Stimulated activated CD4-positive, alpha-beta T cell treated with anti-CD3 and anti-CD28 coated beads, Interleukin-15, amount 100 ng/mL, for 24 hours (primary cell): ENCODE measurements at places on chromosomes 12 and 14.

DNA sequence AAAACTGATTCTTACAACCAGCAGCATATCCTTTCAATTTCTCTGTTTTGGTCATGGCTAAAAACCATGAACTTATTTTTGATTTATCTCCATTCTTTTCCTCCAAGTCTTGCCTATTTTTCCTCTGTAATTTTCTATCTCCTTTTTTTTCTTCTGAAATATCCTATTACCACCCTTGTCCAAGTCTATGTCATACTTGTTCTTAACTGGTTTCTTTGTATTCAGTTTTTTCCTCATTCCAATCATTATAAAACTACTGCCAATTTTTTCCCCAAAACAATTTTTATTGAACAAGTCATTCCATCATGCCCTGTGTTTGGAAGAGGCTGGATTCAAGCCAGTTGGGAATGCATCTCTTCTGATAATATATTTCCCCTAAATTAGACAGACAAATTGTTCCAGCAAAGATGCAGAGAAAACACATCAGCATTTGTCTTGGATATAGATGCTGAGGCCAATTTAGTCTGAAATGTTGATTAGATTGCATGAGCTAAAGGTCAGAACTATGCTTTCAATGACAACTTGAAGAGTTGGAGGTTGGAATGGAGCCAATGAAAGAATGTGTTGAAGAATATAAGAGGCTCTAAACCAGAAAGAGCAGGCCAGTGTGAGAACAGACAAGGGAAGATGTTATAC lies 30.7 kb downstream of the OTOGL start:
- no peak for DNase-seq

DNA sequence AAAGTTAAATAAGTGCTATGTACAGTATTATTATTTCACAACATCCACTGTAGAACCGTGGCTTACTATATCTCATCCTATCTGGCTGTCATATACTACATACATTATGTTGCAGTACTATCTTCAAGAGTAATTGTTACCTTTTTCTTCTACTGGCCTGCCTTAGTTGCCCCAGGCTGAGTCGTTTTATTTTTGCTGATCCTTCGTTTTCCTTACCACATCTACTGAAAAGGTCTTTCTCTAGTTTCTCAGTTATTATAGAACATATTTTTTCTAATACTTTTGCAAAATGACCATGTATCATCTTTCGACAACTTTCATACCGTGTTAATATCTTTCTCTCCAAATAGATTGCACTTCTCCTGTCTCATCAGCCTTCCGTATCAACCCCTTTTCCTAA lies 523.1 kb downstream of the SOX5 start:
- no peak for DNase-seq

GRCh38 chr12:77225373-77225772 lies 160.0 kb upstream of the E2F7 start:
- no peak for DNase-seq

DNA sequence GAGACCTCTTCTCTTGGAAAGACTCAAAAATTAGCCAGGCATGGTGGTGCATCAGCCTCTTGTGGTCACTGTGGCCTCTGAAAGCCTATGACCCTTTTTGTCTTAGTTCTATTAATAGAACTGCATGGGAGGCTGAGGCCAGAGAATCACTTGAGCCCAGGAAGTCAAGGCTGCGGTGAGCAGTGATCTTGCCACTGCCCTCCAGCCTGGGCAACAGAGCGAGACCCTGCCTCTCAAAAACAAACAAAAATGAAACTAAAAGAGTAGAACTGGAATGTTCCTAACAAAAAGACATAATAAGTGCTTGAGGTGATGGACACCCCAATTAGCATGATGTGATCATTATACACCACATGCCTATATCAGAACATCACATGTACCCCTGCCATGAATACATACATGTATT lies 197.0 kb upstream of the EEA1 start:
- no peak for DNase-seq

GRCh38 chr12:46260124-46260912 lies 8.5 kb downstream of the SLC38A1 start:
- DNase-seq = no peak

- DNase-seq = no peak
Observed at GRCh38 chr12:101299346-101299745, 19.4 kb downstream of the UTP20 start.

- peak; percentile 99 for DNase-seq
Observed at GRCh38 chr12:116737774-116738657, at the start of the genes RNFT2 and SPRING1. TSS of gene RNFT2 (plus strand) at chr12:116738315. CDS start at chr12:116740498, 2,183 bp downstream. TSS of gene SPRING1 (minus strand) at chr12:116738069. CDS start at chr12:116737900, 169 bp downstream.

GRCh38 chr14:77208291-77208978 lies 26.8 kb downstream of the TMEM63C start:
- DNase-seq = peak; percentile 63

DNA sequence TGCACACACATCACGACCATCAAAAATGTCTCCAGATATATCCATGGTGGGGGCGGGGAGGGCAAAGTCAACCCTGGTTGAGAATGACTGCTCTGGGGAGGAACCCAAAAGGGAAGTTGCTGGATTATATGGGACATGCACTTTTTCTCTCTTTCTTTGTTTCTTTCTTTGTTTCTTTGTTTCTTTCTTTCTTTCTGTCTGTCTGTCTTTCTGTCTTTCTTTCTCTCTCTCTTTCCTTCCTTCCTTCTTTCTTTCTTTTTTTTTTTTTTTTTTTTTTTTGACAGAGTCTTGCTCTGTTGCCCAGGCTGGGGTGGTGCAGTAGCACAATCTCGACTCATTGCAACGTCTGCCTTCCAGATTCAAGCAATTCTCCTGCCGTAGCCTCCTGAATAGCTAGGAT lies 71.5 kb downstream of the TBX5 start:
- no peak for DNase-seq

GRCh38 chr12:109524466-109525278 lies 47.2 kb downstream of the UBE3B start:
- no peak for DNase-seq

GRCh38 chr14:23626946-23627345 lies 9.2 kb upstream of the DHRS2 start:
- no peak for DNase-seq

- DNase-seq = no peak
Observed at GRCh38 chr12:88998421-88998820, 353.9 kb downstream of the DUSP6 start.

DNA sequence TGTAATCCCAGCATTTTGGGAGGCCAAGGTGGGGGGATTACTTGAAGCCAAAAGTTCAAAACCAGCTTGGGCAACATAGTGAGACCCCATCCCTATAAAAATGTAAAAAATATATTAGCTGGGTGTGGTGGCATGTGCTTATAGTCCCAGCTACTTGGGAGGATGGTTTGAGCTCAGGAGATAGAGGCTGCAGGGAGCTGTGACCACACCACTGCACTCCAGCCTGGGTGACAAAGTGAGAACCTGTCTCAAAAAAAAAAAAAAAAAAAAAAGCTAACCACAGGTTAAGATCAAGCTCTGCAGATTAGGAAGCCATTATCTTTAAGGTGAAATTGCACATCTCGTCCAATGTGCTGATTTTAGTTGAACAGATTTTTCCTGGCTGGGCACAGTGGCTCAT lies 23.7 kb upstream of the CERS5 start:
- no peak for DNase-seq

DNA sequence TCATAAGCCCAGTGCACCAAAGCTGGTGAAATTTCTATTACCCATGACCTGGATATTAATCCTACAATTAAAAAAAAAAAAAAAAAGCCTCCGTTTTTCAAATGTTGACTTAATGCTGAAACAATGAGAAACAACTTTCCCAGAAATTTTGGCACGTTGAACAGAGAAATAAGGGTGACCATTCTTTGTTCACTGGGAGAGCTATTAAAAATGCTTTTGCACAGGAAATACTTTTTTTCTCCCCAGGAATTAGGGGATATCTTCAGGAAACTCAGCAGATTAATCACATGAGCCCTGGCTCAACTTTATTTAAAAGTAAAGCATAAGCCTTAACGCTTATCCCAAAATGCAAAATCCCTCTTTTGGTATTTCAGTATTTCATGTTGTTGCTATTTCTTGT lies 54.8 kb upstream of the FLRT2 start:
- no peak for DNase-seq

DNA sequence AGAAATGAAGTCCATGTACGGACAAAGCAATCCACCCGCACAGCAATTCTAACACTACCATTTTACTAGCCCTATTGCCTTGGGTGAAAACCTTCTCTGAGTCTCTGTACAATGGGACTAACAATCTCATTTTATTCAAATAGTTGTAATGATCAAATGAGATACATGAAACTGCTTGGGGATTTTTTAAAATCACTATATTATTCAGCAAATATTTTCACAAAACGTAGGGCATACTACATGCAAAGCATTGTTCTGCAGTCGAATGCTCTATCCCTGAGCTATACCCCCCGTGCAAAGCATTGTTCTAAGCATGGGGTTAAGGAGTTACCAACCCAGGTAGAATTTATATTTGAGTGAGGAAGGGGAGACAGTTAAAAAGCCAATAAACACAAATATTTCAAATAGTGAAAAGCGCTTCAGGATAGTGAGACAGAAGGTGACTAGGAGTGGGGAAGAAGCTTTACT lies 554 bp upstream of the ATF7 start:
- no peak for DNase-seq

DNA sequence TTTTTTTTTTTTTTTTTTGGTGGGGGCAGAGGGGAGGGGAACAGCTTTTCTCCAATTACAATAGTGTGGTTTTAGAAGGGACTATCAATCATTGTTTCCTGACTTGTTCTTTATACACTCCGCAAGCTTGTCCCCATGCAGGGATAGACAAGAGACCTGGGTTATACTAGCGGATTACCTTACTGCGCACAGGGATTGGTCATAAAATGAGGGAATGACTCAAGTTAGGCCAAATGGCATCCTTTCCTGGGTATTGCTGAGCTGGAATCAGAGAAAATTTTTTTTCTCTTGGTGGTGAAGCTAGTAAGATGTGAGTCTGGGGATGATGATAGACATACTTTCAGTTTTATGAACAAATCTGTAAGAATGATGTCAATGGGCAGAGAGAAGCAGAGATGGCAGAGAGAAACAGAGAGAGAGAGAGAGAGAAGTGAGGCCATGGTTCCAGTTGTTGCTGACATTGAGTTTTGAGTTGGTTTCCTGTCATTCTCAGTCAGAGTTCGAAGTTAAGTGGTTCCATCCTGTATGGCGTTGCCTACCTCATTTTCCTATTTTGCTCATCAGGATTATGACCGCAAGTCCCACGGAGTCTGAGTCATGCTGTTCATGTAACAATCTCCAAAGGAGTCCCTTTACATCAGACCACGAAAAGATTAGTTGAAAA lies 59.1 kb upstream of the OTOGL start:
- peak; percentile 9 for DNase-seq

DNA sequence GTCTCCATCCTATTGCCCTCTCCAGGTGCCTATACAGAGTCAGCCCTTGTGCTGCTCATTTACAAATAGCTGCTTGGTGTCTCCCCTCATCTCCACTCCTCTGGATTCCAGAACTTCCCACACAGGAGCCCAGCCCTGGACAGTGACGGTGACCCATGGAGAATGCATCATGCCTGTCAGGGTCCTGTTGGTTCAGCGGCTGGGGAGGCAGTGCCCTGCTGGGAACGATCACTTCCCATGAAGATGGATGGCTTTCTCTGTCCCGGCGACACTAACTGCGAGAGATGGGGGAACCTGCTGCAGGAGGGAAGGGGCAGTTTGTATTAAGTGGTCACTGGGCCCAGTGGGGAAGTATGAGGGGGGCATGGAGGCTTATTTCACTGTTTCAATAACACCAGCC lies 395.0 kb upstream of the TBX3 start:
- no peak for DNase-seq

GRCh38 chr14:34997762-34998161 lies 15.0 kb downstream of the SRP54 start:
- DNase-seq = no peak

DNA sequence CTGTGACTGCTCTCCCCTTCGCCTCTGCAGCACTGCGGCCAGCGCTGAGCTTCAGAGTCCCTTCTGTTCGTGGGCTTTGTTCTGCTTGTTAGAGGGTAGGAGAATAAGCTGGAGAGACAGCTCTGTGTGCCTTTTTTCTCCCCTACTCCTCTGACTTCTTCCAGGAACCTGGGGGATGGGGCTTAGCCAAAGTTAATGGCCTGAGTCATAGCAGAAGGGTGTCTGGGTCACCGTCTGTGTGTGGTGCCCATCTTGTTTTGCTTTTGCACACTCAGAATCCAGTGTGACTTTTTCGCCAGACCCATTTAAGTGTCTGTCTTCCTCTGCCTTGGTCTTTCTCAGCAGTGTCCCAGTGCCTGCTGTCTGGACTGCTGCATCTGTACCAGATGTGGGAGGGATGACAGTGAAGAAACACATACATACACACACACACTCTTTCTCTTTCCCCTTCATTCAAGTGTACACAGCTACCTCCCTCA lies 3.0 kb downstream of the KIF5A start:
- DNase-seq = no peak

- no peak for DNase-seq
Observed at GRCh38 chr12:47705229-47705565, 633 bp downstream of the RPAP3 start.

DNA sequence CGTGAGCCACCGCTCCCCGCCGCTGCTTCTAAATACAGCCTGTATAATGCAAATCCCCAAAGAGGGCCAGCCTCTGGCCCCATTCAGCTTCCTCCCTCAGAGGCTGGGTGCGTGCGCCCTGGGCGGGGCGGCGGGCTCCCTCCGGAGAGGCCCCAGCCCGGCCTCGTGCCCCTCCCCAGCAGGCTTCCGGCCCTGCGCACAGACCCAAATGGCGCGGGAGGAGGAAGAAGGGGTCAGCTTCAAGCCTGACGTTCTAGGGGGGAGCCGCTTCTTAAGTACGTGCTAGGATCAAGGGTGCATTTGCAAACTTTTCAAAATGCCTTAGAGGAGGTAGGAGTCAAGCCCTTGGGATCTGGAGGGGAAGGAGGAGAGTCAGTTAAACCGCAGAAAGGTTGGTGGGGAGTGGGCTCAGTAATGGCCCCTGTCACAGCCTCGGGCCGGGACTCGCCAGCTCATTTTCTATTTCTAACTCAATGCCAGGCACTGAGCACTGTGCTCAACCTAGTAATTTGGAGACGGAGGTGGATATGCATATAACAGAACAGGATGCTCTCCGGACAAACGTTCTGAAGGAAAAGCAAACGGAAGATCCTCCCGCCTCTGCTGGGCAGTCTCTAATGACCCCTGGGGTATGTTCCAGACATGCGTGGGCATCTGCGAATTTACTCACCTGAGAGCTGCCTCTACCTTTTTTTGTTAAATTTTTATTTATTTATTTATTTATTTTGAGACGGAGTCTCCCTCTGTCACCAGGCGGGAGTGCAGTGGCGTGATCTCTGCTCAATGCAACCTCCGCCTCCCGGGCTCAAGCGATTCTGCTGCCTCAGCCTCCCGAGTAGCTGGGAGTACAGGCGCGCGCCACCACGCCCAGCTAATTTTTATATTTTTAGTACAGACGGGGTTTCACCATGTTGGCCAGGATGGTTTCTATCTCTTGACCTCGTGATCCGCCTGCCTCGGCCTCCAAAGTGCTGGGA lies 32.3 kb downstream of the NINJ2 start:
- DNase-seq = peak; percentile 81

- no peak for DNase-seq
Observed at GRCh38 chr12:115096588-115097397, 412.8 kb upstream of the TBX3 start.

- DNase-seq = no peak
Observed at GRCh38 chr12:100381379-100381778, 24.5 kb downstream of the SLC17A8 start.

DNA sequence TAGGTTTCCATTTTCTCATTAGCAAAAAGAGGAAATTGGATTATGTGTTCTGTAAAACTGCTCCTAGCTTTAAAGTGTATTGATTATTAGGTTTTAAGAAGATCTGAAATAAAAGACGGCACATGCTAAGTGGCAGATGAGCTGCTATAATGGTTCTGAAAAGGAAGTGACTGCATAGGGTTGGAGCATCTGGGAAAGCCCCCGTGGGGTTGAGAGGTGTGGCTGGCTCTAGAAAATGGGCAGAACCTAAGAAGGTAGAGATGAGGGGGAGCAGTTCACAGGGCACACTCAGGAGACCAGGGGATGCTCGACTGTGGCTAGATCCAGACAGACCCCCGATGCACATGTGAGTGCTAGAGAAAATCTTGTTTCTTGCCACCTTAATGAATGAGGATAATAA lies 1.9 kb downstream of the IFNG-AS1 start:
- peak; percentile 52 for DNase-seq
